ENCODE measurements at places on chromosomes 2 and 18. TPM values are rescaled to one million over a fixed set of nuclear protein-coding genes. Genes with fewer than 3 reads are reported as not detected.

Gene SKA1
- total RNA-seq = 23.6 TPM

DNA sequence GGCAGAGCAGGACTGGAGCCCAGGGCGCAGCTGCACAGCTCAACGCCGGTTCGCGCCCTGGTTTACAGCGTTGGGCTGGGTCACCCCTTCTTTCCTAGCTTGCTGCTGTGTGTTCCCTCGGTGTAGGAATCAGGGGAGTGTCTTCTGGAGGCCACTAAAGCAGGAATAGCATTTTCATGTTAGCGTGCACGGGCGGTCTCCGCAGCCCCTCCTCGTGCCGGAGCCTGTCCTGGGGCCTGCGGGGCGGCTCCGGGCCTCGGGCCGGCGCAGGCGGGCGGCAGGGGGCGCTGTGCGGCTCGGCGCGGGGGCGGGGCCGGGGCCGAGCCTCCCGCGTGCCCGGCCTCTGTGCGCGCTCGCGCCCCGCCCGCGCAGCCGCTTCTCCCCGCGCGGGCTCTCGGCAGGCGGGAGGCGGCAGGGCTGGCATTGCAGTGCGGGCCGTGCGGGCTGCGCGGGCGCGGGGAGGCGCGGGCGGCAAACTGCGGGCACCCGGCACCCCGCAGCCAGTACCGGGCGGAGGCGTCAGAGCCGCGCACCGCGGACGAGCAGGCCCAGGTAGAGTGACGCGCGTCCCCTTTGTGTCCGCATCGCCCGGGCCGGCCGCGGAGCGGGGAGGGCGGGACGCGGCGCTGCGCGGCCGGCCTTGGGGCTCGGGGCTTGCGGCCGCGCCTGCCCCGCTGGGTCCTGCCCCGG is at the start of gene RNF144A:
Gene RNF144A (plus strand): TSS at position 342 of the 690 bp plus-strand sequence. CDS start 79,515 bp downstream, outside the sequence.
- DNase-seq = peak; percentile 67

- DNase-seq = no peak
These were observed 179.3 kb downstream of the SNTG2 start for GRCh38 chr2:1129982-1130381.

Gene GPAT2
- total RNA-seq = 19.1 TPM

- no peak for DNase-seq
These were observed 129.9 kb downstream of the SOCS6 start for GRCh38 chr18:70418546-70419311.

Gene RAPGEF4
- 0.92 TPM for total RNA-seq

Gene SP9
- not detected for total RNA-seq

- DNase-seq = peak; percentile 35
These were observed 66.7 kb upstream of the HAAO start for GRCh38 chr2:42859006-42859552.

Gene SERPINB2
- total RNA-seq = not detected

GRCh38 chr2:237192881-237193280 is 107.2 kb downstream of the COPS8 start:
- DNase-seq = no peak

Data from activated T-helper 2 cell treated with anti-CD3 and anti-CD28 coated beads, Interferon-gamma antibody, Interleukin-2, Interleukin-4, amounts not matched to agents 10 μg/mL and 5 μg/mL and 100 μg/mL, durations not matched to agents 14 hours and 24 hours and 36 hours (primary cell).